ENCODE measurements at places on chromosomes 12 and 14. TPM values are rescaled to one million over a fixed set of nuclear protein-coding genes. Genes with fewer than 3 reads are reported as not detected.

The TAS2R14 gene
- 1.6 TPM for total RNA-seq

The KIF26A gene
- total RNA-seq = 0.39 TPM

The IGFBP6 gene
- total RNA-seq = 12.0 TPM

The BRF1 gene
- total RNA-seq = 30.7 TPM

The CPNE6 gene
- not detected for total RNA-seq

The PSEN1 gene
- total RNA-seq = 64.5 TPM

The SLC38A4 gene
- total RNA-seq = not detected

The C14orf39 gene
- total RNA-seq = not detected

The KCNH5 gene
- total RNA-seq = not detected

The YAF2 gene
- total RNA-seq = 49.6 TPM

The SOX5 gene
- 0.98 TPM for total RNA-seq

The TBK1 gene
- 23.0 TPM for total RNA-seq

The C12orf60 gene
- total RNA-seq = 2.2 TPM

The CLEC9A gene
- not detected for total RNA-seq

The AMN gene
- 0.29 TPM for total RNA-seq

The OR6C70 gene
- not detected for total RNA-seq

The STAC3 gene
- total RNA-seq = 2.8 TPM

The RAB15 gene
- total RNA-seq = 0.66 TPM

The HPD gene
- total RNA-seq = not detected

The GPRC5D gene
- not detected for total RNA-seq

The LTBP2 gene
- 16.8 TPM for total RNA-seq

The SLC7A7 gene
- total RNA-seq = 0.61 TPM

The LRIG3 gene
- 41.5 TPM for total RNA-seq

The IL31 gene
- total RNA-seq = not detected

The KRR1 gene
- 68.0 TPM for total RNA-seq

The RPL10L gene
- total RNA-seq = not detected

The GATC gene
- 32.1 TPM for total RNA-seq

The CLEC1B gene
- not detected for total RNA-seq

The PEX5 gene
- 42.2 TPM for total RNA-seq

The TAS2R8 gene
- total RNA-seq = not detected

The ADCY6 gene
- total RNA-seq = 33.2 TPM

The CTSG gene
- not detected for total RNA-seq

The INHBC gene
- not detected for total RNA-seq

The EIF2S1 gene
- 338 TPM for total RNA-seq

Data from MCF 10A (cell line).